ENCODE measurements at places on chromosomes 1 and 21. TPM values are rescaled to one million over a fixed set of nuclear protein-coding genes. Genes with fewer than 3 reads are reported as not detected.

PPM1J gene
- 4.7 TPM for total RNA-seq

PRKAA2 gene
- 77.2 TPM for total RNA-seq

LSM10 gene
- 57.0 TPM for total RNA-seq

LCE1A gene
- total RNA-seq = not detected

KCNQ4 gene
- 2.6 TPM for total RNA-seq

TLR5 gene
- 3.0 TPM for total RNA-seq

CFAP107 gene
- not detected for total RNA-seq

SPRR2E gene
- total RNA-seq = not detected

SLAMF9 gene
- total RNA-seq = not detected

PDC gene
- not detected for total RNA-seq

C1orf226 gene
- 5.3 TPM for total RNA-seq

LRRC41 gene
- 33.6 TPM for total RNA-seq

CRYAA gene
- not detected for total RNA-seq

DNA sequence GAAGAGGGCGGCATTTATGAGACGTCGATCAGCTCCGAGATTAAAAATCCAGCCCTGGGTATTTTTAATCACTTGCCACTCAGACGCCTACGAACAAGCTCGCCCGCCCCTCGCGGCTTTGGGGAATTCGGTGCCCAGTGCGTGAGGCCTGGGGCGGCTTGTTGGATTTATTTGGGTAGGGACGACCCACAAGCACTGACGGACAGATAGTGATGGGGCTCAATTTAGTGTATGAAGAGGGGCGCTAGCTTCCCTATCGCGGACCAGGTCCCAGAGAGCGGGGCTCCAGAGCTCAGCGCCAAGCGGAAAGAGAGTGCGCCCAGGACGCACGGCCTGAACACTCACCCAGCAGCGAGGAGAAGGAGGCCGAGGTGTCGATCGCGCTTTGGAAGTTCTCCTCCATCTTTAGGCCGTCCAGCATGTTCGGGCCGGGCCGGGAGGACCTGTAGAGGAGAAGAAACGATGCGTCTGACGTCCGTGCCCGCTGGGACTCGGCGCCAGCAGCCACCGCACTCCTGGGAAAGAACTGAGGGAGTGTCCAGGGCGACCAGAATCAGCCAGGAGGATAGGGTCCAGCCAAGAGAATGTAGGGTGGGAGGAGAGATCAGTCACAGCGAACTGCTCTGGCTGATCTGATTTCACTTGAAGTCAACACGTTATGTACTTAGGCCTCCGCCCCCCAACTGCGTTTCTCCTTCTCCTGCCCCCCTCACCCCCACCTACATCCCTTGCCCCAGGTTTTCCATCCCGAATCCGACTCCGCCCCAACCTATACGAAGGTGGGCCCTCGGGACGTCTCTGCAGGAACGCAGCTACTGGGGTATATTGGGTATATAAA, 1.2 kb downstream of the LMX1A start:
- no peak for DNase-seq

GRCh38 chr1:45960930-45961715, 157.7 kb downstream of the MAST2 start:
- DNase-seq = no peak

DNA sequence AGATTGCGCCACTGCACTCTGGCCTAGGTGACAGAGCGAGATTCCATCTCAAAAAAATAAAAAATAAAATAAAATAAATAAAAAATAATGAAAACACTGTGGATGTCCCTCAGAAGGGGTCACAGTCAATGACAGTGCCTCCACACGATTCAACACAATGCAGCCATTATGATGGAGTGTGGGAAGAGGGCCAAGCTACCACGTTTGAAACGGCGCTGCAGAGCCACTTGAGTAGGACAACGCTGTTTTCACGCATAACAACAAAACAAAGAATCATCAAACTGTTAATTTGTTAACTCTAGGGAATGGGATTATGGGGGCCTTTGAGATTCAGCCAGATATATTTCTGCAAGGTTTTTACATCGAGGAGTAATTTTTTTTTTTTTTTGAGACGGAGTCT, 36.5 kb downstream of the NKAIN1 start:
- DNase-seq = no peak

- no peak for DNase-seq
These were observed 267.8 kb upstream of the RUNX1 start for GRCh38 chr21:35316933-35317332.

DNA sequence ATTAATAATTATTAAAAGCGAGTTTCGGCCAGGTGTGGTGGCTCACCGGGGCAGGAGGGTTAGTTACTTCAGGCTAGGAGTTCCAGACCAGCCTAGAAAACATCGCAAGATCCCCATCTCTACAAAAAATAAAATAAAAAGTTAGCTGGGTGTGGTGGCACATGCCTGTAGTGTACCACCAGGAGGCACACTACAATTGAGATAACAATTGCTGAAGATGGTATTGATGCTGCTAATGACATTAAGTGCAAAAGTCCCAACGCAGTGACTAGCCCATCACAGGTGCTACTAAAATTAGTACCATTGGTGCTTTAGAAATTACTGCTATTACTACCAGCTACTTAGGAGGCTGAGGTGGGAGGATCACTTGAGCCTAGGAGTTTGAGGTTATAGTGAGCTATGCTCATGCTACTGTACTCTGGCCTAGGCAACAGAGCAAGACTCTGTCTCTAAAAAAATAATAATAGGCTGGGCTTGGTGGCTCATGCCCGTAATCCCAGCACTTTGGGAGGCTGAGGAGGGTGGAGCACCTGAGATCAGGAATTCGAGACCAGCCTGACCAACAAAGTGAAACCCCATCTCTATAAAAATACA, 156.6 kb downstream of the GREM2 start:
- DNase-seq = no peak

DNA sequence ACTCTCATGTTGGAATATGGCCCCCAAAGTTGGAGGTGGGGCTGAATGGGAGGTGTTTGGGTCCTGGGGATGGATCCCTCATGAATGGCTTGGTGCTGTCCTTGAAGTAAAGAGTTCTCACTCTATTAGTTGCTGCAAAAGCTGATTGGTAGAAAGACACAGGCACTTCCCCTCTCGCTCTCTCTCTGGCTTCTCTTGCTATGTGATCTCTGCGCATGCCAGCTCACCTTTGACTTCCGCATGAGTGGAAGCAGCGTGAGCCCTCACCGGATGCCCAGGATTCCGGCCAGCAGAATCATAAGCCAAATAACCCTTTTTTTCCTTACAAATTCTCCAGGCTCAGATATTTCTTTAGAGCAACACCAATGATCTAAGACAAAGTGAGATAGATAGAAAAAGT, 20.9 kb upstream of the CCSAP start:
- DNase-seq = no peak

GRCh38 chr21:18617291-18617690, 213.7 kb upstream of the TMPRSS15 start:
- no peak for DNase-seq

DNA sequence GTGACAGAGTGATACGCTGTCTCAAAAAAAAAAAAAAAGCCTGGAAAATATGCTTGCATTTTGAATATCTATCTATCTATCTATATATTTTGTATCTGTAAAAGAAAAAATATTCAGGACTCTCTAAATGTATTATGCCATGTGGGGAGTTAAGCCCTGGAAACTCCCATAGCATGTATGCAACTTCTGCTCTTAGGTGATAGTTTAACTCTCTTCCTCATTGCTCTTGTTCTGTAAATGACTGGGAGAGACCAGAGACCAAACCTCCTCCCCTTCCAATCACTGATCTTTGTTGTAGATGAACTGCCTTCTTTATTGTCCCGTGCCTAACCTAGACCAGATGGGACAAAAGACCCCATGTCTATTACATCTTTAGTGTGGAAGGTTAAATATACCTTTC, 37.6 kb upstream of the CAMTA1 start:
- no peak for DNase-seq

DNA sequence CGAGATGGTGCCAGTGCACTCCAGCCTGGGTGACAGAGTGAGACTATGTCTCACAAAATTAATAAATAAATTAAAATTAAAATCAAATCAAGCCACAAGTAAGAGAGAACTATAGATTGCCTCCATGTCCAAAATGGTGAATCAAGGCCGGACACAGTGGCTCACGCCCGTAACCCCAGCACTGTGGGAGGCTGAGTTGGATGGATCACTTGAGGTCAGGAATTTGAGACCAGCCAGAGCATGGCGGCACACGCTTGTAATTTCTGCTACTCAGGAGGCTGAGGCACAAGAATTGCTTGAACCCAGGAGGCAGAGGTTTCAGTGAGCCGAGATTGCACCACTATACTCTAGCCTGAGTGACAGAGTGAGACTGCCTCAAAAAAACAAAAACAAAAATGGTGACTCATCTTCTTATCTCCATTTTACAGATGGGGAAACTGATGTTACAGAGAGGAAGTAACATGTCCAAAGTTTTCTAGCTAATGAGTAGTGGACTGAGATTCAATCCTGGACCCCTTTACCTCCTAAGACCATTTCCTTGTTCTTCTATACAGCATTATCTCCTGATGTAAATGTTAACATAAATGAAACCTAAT, 99.0 kb upstream of the HNRNPU start:
- no peak for DNase-seq

DNA sequence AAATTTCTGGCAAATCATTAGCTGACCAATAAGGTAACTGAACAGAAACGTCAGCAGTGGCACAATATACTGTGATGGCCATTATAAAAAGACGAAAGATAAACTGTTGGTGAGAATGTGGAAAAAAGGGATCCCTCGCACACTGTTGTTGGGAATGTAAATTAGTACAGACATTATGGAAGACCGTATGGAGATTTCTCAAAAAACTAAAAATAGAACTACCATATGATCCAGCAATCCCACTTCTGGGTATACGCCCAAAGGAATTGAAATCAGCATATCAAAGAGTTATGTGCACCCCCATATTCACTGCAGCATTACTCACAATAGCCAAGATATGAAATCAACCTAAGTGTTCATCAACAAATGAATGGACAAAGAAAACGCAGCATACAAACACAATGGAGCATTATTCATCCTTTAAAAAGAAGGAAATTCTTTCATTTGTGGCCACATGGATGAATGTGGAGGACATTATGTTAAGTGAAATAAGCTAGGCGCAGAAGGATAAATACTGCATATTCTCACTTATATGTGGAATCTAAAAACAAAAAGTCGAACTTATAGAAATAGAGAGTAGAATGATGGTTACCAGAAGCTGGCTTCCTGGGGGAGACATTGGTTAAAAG, 257.7 kb downstream of the RHOU start:
- no peak for DNase-seq

DNA sequence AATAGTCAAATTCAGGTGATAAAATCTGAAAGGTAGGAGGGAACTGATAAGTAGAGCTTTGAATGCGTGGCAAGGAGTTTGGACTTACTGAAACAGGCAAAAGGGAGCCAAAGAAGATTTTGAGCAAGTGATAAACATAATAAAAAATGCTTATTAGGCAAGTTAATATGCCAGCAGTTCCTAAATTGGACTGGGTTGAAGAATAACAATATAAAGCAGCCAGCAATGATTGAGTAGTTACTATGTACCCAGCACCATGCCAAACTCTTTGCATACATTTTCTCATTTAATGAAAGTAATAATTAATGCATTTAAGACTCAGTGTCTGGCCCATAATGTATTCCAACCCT, 23.8 kb upstream of the AHCYL1 start:
- no peak for DNase-seq

- no peak for DNase-seq
These were observed 86.8 kb upstream of the GCLM start for GRCh38 chr1:93995837-93996536.

GRCh38 chr1:54086754-54087153, 33.3 kb downstream of the TCEANC2 start:
- DNase-seq = no peak

- DNase-seq = no peak
These were observed 33.1 kb downstream of the ZMYND12 start for GRCh38 chr1:42422737-42423136.

- no peak for DNase-seq
These were observed 21.4 kb downstream of the SEC16B start for GRCh38 chr1:177948336-177948972.

- no peak for DNase-seq
These were observed 1.5 kb downstream of the RABGGTB start for GRCh38 chr1:75787524-75787923.

- DNase-seq = no peak
These were observed 82.5 kb downstream of the NPHP4 start for GRCh38 chr1:5909576-5910275.

DNA sequence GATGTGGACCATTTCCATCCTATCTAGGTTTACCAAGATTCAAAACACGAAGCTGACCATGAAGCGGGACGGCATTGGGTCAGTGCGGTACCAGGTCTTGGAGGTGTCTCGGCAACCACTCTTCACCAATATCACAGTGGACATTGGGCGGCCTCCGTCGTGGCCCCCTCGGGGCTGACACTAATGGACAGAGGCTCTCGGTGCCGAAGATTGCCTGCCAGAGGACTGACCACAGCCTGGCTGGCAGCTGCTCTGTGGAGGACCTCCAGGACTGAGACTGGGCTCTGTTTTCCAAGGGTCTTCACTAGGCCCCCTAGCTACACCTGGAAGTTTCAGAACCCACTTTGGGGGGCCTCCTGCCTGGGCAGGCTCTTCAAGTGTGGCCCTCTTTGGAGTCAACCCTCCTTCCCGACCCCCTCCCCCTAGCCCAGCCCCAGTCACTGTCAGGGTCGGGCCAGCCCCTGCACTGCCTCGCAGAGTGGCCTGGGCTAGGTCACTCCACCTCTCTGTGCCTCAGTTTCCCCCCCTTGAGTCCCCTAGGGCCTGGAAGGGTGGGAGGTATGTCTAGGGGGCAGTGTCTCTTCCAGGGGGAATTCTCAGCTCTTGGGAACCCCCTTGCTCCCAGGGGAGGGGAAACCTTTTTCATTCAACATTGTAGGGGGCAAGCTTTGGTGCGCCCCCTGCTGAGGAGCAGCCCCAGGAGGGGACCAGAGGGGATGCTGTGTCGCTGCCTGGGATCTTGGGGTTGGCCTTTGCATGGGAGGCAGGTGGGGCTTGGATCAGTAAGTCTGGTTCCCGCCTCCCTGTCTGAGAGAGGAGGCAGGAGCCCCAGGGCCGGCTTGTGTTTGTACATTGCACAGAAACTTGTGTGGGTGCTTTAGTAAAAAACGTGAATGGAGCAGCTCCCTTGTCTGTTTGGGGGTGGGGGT, 864 bp upstream of the CCDC24 start:
- DNase-seq = no peak

DNA sequence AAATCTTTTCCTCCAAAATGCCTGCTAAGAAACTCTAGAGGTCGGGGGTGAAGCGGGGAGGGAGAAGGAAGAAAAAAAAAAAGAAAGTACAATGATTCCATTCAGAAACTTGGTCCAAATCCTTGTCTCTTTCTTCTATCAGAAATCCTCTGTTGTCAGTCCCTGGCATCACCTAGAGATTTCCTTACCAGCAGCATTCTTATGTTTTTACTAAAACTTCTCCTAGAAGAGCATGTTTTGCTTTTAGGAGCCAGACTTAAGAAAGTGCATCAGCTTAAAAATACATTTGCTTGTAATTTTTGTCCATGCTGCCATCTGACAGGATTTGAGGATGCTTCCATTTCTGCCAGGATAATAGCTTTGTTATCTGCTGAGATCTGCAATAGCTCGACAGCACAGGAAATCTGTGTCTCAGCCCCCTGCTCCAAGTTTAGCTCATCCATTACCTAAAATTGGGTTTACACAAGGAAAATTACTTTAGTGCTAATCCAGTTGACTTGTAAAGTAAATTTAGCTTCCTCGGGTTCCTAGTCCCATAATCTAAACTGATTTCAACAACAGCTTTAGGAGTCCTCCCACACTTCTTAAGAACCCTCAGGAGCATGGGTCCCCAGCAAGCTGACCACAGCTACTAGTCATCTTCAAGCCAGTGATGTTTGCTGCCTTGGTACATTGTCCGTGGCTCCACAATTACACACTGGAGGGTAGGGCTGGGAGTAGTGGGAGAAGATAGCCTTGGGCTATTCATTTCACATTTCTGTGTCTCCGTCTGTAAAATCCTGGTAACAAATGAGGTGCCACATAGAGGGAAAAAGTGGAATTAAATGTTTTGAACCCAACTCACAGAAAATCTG, 92.3 kb upstream of the UBE2U start:
- no peak for DNase-seq

Data from Right ventricle myocardium superior (tissue), 1 donor.